Urinary bladder (tissue), 4 donors: ENCODE measurements at places on chromosomes 3 and 15. TPM values are rescaled to one million over a fixed set of nuclear protein-coding genes. Genes with fewer than 3 reads are reported as not detected.

DNA sequence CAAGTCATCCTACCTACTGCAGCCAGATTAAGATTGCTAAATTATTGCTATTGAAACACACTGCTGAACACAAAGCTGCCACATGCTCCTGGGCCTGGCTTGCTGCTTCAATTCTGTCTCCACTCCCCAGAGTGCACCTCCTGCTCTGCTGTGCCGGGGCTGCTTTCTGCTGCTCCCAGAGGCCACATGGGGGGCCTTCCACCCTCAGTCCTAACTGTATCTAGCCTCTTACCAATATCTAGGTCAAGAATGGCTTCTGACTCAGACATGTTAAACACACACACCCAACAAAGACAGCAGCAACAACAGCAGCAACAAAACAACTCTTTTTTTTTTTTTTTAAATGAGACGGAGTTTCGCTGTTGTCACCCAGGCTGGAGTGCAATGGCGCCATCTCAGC lies 33.0 kb downstream of the MYZAP start:
- DNase-seq, result no peak

The NPAP1 gene
- polyA plus RNA-seq, result 0.03 TPM

DNA sequence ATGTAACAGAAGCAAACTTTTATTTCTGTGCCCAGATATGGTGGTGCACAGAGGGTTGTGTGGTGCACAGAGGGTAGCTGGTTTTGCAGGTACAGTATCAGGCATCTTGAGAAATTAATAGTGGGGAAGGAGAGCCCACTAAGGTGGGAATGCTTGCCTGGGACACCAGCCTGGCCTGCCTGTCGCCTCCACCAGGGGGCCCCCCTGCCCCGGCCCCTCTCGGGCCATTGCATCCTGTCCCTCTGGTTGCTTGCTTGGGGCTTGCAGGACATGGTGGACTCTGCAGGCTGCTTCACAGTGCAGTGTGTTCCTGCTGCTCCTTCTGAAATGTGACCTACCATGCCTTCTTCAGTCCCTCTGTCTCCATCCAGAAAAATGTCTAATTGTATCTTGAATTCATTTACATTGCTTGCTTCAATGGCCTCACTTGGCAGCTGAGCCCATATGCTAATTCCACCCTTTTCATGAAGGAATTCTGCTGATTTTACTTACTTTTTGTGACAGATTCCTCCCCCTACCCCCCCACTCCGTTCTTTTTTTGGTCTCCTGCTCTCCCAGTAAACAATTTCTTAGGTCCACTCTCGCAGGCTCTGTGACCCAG lies 73.6 kb downstream of the EEFSEC start:
- DNase-seq, result no peak

The SLCO3A1 gene
- 12.8 TPM for polyA plus RNA-seq

- DNase-seq, result no peak
Measured at GRCh38 chr15:45431511-45431910, 53.2 kb upstream of the GATM start.

DNA sequence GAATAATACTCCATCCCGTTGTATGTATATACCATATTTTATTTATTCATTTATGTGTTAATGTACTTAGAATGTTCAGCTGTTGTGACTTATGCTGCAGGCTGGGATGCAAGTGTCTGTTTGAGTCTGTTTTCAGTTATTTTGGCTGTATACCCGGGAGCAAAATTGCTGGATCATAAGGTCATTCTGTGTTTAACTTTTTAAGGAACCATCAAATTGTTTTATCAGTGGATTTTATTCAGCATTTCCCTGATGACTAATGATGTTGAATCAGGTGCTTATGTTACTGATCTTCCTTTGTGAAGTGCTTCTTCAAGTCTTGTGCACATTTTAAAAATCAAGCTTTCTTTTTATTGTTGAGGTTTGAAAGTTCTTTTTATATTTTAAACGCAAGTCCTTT lies 118.1 kb downstream of the SLC25A26 start:
- no peak for DNase-seq

DNA sequence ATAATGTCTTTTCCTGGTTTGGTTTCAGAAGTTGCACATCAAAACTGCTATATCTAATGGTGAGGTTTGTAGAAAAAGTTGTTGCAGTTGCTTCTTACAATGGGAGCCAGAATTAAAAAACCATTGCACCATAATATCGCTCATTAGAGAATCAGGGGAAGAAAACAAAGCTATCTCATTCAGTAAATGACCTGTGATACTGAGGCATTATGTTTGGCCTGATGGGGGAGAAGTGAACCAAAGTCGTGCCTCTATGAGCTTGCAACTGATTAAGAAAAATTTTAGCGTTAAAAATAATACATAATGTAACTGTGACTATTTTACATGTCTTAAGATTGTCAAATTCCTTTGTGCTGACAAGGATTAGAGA lies 60.2 kb upstream of the ARHGEF26 start:
- DNase-seq, result no peak

GRCh38 chr3:11283139-11283475 lies 10.9 kb downstream of the ATG7 start:
- no peak for DNase-seq

The NDN gene
- 107 TPM for polyA plus RNA-seq

GRCh38 chr3:177787279-177788041 lies 590.2 kb upstream of the TBL1XR1 start:
- DNase-seq, result no peak

DNA sequence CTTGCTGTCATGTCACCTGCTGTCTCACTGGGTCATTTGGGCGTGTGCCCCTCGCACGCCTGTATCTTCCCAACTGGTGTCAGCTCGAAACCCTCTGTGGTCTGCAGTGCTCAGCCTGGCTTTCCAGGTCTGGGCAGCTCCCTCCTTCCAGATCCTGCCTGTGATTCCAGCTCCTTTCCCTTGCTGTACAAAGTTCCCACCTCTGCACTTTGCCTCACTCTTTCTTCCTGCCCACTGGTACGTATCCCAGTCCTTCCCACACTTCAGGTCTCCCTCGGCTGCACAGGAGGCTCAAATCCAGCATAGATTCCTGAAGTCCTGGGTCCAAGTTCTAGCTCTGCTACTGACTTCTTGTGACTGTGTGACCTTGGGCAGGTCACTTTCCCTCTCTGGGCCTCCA lies 2.1 kb upstream of the PAQR5 start:
- DNase-seq, result no peak

The PLAAT1 gene
- 0.60 TPM for polyA plus RNA-seq

DNA sequence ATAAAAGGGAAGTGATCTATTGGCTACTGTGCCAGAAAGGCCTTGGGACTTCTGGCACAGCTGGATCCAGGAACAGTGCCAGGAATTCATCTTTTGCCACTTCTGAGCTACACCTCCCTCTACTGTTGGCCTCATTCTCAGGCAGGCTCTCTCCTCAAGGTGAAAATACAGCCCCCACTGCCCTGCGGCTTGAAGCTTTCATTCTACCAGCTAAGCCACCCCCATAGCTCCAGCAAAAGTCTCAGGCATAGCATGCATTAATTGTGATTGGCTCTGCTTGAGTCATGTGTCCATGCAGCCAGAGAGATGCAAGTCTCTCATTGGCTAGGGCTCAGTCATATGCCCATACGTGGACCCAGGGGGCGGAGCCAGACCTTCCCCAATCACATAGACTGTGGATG lies 142.4 kb downstream of the TPRA1 start:
- DNase-seq, result no peak

DNA sequence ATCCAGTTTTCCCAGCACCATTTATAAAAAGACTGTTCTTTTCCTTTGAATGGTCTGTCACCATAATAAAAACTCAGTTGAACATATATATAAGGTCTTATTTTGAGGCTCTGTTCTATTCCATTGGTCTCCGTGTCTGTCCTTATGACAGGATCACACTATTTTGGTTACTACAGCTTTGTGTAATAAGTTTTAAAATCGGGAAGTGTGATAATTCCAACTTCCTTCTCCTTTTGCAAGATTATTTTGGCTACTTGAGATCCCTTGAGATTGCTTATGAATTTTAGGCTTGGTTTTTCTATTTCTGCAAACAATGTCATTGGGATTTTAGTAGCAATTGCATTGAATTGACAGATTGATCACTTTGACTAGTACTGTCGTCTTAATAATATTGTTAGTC lies 35.7 kb downstream of the SACM1L start:
- no peak for DNase-seq

The ADAMTS17 gene
- polyA plus RNA-seq, result 2.8 TPM

The RTP1 gene
- polyA plus RNA-seq, result not detected

GRCh38 chr15:43702174-43702573 lies 8.5 kb downstream of the CKMT1A start:
- DNase-seq, result no peak

The PRR20G gene
- not detected for polyA plus RNA-seq

DNA sequence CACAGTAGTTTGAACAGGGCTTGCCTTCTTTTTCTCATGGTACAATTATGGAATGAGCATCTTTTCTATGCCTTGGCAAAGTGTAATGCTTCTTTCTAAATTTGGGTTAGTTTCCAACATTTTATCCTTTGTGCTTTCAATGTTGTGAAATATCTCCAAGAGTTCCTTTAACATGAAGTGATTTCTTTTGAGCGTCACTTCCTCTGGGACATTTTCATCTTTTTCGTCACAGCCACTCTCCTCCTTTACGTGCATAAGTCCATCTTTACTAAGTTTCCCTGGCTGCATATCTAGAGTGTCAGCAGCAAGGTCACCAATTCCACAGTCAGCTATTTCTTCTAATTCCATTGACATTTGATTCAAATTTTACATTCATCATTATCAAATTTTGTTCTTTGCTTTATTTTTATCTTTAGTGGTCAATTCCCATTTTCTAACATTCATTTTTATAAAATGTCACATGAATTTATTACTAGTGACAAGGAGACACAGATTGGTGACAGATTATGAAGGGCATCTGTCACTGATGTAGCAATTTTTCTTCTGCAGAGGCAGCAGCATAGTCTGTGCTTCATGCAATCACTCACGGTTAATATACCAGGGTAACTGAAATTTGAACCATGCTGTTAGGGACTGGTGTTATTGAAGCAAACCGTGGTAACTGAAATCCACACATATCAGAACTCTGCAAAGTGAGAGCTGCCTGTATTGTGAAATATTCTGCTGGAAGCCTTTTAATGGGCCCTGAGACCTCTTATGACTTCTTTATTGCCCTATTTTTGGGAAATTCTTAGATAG lies 126.5 kb upstream of the THBS1 start:
- no peak for DNase-seq

The TICRR gene
- polyA plus RNA-seq, result 0.13 TPM

The UPK1B gene
- polyA plus RNA-seq, result 19.5 TPM

The PLSCR2 gene
- not detected for polyA plus RNA-seq

The PLA2G4D gene
- 0.03 TPM for polyA plus RNA-seq

GRCh38 chr3:12953201-12953995 lies 112.0 kb upstream of the RPL32 start:
- no peak for DNase-seq

The NOX5 gene
- polyA plus RNA-seq, result 0.19 TPM

- no peak for DNase-seq
Measured at GRCh38 chr3:5874931-5875341, 687.4 kb downstream of the EDEM1 start.

GRCh38 chr3:78940128-78940527 lies 827.7 kb downstream of the ROBO1 start:
- DNase-seq, result no peak

The CELSR3 gene
- polyA plus RNA-seq, result 0.48 TPM

DNA sequence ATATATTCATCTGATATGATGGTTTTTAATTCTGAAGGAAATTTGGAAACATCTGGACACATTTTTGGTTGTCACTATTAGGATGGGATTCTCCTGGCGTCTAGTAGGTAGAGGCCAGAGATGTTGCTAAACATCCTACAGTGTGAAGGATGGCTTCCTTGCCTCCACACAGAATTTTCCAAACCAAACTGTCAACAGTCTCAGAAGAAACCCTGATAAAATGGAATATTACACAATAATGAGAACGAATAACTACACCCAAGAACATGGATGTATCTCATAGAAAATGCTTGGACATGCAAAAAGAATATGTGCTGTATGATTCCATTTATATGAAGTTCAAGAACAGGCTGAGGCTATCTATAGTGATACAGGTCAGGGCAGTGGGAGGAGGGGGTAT lies 79.8 kb upstream of the PSMD6 start:
- no peak for DNase-seq

The IGF2BP2 gene
- polyA plus RNA-seq, result 6.8 TPM

DNA sequence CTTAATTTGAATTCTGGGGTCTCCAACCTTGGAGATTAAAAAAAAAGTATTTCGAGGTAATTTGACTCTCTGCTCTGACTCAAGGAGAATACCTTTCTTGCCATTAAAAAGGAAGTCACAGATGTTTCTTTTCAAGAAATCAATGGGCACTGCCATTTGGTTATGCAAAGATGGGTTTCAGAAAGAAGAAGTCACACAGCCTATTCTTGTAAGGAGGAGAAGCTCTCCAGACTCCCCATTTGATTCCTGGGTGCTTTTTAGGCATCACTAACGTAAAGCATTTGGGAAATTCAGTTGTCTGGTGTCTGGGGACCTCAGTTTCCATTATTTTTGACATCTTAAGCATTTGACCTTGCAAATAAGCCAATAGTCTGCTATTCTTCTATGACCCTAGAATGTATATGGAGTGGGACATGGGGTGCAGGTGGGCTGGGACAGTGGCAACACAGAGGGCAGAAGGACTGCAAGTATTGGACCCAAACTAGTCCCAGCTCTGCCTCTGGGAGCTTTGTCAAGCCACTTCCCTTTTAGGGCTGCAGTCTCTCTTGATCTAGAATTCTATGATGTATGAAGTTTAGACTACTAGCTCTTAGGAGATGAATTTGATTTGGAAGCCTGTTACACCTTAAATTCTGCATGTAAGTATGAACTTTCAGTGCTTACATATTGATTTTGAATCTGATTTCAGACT lies 27.8 kb downstream of the IL5RA start:
- no peak for DNase-seq

DNA sequence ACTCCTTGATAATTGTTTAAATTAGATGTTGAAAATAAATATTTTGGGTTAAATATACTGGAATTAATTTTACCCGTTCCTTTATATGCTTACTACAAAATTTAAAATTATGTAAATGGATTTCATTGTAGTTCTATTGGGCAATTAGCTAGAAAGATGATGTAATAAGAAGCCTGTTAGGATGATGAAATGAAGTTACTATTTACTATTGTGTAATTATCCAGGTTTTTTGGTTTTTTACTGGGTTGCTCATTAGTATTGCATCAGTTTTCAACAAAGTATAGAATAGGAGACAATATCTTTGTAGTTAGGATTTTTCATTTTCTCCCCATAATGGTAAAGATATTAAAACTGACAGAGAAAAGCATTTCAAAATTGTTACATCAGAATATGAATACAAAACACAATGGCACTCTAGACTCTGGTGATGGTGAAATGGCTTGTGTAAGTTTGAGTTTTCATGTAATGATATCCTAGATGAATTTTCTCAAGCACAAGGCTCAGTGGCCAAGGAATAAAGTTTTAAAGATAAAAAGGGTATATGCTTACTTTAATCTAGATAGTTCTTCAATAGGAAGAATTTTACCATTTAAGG lies 222.0 kb downstream of the P3H2 start:
- DNase-seq, result no peak
